ENCODE measurements at places on chromosomes 7 and 10.

- DNase-seq = no peak
These were observed 184.4 kb downstream of the DNAJB6 start for GRCh38 chr7:157521061-157521731.

DNA sequence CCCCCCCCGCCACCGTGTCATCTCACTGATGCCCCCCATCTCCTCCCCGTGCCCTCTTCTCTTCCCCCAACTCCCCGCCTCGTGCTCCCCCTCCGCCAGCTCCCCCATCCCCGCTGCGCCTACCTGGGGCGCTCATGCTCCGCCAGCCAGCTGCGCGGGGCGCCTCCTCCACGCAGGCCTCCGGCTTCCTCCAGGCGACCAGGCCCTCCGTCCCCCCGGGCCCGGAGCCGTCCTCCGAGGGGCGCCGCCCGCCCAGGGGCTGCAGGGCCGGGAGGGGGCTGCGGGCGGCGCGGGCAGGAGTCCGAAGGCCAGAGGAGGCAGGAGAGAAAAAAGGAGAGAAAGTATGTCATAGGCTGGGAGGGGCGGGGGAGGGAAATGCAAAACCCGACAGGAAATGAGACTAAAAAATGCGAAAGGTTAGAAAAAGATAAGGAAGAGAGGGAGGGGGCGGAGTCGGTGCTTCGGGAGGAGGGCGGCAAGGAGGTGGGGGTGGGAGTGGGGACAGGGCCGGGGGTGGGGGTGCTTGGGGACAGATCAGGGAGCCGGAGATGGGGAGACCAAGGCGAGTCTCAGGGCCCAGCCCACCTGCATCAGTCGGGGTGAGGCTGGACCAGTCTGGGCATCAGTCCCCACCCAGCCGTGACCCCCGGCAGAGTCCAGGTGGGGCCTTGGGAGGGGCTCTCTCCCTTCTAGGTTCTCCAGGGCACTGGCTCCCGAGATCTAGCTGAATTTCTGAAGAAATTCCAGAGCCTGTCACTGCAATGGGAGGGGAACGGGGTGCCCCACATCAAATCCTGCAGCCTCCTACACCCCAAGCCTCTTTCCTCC lies at the start of gene CARD11:
CARD11 (minus strand) TSS at position 324 of the 828 bp plus-strand sequence. CDS start 85,361 bp downstream, outside the sequence.
- no peak for DNase-seq

GRCh38 chr7:107394276-107394675 lies 75.6 kb upstream of the GPR22 start:
- no peak for DNase-seq

- no peak for DNase-seq
These were observed 38.0 kb downstream of the USP6NL start for GRCh38 chr10:11573497-11573896.

DNA sequence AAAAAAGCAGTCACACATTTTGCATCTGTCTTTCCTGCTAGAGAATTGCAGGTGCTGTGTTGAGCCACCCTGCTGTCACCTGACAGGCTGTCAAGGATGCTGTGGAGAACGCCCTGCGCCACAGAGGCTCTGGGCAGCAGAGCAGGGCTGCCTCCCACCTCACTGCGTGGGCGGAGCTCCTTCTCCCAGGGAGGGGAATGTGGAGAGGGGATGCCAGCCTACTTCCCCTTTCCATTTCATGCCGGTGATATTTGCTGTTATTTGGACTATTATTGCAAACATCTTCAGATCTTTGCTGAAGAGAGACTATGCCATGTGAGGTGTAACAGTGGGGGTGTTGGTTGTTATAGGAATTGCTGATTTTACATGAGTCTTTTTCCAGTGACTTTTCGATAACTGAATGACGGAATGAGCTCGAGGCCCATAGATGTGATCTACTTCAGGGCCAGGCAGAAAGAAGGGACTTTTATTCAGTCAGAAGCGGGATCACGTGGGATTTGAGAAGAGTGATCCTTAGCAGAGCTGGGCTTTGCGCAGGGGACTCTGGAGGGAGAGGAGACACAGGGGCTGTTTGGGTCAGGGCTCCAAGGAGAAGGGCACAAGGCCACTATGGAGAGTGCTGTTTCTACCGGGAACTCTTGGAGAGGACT lies 13.6 kb upstream of the PRKAG2 start:
- DNase-seq = no peak

DNA sequence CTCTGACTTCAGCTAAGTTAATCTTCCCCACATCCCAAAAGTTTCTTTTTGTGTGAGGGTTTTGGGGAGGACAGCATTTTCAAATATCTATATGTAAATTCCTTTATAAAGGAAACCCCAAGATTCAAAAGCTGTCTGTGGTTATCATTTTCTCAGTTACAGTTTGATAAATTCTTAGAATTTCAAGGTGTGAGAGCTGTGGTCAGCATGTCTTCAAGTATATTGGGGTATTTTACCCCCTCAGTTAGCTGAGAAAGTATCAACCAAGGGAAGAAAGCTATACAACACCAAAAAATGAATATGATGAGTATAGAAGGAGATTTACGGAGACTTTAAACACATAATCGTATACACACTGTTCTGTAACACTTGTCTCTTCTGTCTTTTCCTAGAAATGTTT lies 109.2 kb downstream of the SND1 start:
- no peak for DNase-seq

GRCh38 chr10:101779544-101780186 lies 3.6 kb downstream of the NPM3 start:
- DNase-seq = peak; percentile 94

DNA sequence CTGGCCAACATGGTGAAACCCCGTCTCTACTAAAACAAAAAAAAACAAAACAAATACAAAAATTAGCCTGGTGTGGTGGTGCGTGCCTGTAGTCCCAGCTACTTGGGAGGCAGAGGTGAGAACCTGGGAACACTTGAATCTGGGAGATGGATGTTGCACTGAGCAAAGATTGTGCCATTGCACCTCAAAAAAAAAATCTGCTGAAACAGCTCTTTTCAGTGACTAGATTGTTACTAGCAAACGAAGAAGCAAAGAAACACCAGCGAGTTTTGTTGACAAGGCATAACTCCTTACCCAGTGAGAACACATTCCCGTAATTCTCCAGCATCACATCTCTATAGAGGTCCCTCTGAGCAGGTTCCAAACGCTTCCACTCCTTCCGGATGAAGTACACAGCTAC lies 6.7 kb downstream of the ZNF3 start:
- DNase-seq = no peak

GRCh38 chr7:37944737-37945054 lies 24.3 kb downstream of the EPDR1 start:
- DNase-seq = no peak

DNA sequence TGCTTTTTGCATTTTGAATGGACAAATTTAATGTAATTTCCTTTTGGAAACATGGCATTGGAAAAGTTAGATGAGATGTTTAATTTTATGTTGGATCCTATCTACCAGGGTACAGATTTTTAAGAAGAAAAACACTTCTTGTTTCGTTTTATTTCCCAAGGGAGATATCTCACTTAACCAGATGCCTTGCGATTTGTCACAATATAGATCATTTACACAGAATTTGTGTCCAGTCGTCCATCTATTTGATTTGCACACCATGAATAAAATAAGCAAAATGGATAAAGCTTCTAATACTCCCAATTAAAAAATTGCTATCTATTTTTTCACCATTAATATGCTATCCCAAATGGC lies 25.7 kb downstream of the HDAC9 start:
- no peak for DNase-seq

DNA sequence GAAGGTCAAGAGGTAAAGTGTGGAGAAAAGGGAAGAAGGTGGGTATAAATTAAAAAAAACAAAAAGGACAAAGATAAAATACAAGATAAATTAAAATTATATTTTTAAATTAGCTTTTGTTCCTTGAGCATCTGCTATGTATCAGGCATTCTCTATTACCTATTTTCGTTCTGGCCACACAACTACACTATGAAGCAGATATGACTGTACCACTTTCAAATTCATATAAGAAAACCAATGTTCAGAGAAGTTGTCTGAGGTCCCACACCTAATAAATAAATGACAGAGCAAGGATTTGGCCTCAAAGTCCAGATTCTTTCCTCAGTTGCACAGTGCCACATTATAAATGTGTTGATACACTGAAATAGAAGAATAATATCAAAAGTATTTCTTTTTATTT lies 103.8 kb upstream of the PCDH15 start:
- no peak for DNase-seq
